Right forelimb (tissue), 1 donor: ENCODE measurements at places on chromosomes 11 and 22.

DNA sequence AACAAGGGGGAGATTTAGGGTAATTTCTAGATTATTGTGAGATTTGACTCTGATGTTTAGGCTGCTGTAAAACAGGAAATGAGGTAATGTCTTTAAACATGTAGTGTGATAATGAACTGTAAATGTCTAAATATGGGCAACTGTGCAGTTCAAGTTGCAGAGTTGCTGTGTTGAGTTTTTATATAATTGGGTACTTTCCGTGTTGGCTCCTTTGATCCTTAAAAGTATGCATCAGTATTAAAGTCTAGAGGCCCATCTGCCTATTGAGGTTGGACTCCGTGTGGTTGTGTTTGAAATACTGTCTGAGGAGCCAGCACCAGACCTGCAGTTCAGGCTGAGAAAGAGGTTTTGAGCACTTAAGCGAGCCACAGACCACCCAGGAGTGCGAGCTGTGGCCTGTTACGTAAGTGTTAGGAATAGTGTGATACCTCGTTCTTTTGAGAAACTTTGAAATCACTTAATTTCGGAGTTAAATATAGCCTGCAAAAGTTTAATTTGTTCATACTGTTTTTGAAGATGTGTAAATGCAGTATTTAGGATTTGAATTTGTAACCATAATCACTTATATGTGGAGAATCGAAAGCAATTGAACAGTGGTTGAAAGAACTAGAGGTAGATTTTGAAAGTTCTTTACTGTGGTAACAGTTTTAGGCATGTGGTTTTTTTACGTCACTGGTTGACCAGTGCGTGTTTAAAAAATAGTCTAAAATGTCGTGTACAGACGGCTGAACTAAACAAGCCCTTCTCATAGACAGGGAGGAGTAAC lies 9.0 kb downstream of the FAM118A start:
- DNase-seq = no peak

- no peak for DNase-seq
Observed at GRCh38 chr11:76872959-76873827, 12.5 kb downstream of the ACER3 start.

DNA sequence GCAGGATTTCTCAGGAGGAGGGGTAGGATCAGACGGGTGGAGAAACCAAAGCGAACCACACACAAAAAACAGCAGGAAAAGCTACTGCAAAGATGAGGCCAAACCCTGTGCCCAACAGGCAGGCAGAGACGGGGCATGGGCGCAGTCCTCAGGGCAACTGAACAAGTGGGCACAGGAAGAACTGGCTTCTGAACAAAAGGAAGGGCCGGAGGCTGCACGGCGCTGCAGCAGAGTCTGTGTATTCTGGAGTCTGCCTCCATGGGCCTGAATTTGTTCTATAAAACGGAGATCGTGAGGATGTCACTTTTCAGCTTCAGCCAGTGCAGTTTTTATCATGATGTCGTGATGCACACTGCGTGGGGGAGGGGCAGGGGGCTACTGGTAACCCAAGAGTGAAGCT lies 1026.0 kb downstream of the TBC1D22A start:
- DNase-seq = no peak

DNA sequence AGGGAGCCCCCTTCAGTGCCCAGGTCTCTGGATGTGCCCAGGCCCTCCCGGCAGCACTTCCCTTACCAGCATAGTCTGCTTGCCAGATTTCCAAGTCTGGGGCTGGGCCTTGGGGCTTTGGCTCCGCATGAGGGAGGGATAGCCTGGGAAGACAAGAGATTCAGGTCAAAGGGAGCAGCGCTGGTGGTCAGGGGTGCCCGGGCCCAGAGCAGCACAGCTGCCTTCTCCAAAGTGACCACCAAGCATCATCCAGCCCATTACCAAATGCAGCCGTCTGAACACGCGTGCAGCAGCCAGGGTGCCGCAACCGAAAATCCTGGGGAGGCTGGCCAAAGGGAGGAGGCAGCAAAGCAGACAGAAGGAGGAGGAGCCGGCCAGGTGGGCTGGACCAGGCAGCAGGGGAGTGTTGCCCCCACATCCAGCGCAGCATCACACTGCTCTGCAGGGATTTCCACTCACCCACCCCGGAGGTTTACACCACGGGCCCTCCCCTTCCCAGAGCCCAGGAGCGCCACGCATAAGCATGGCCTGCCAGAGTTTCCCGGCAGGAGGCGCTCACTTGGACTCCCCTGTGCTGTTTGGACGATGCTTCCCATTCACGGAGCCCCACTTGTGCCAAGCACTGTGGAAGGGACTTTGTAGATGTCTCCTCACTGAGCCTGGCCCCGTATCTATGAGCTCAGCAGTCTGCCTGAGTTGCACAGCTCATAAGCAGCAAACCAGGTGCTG lies 22.5 kb downstream of the TRIM29 start:
- no peak for DNase-seq

- peak; percentile 62 for DNase-seq
Observed at GRCh38 chr11:61453695-61454094, 23.8 kb downstream of the SDHAF2 start.

- no peak for DNase-seq
Observed at GRCh38 chr11:44333271-44334218, 23.6 kb upstream of the ALX4 start.

DNA sequence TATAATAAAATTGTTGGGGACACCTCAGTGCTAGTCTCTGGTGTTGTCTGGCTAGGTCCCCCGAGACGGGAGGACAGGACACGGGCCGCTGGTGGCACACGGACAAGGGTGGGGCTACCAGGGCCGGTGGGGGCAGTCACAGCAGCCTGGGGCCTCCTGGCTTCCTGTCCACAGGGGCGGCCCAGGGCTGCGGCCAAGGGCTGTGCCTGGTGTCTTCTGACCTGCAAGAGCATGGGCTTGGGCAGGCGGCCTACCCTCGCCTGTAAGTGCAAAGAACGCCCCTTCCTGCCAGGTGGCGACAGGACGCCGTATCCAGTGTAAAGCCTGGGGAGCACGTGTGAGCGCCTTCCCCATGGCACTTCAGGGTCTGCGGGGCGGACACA lies 3.6 kb downstream of the LRFN4 start:
- no peak for DNase-seq

- no peak for DNase-seq
Observed at GRCh38 chr11:35937111-35937510, 6.8 kb upstream of the LDLRAD3 start.
